ENCODE measurements at places on chromosomes 12 and 14.

GRCh38 chr14:27184427-27184826 is 586.6 kb upstream of the NOVA1 start:
- DNase-seq: peak; percentile 36

DNA sequence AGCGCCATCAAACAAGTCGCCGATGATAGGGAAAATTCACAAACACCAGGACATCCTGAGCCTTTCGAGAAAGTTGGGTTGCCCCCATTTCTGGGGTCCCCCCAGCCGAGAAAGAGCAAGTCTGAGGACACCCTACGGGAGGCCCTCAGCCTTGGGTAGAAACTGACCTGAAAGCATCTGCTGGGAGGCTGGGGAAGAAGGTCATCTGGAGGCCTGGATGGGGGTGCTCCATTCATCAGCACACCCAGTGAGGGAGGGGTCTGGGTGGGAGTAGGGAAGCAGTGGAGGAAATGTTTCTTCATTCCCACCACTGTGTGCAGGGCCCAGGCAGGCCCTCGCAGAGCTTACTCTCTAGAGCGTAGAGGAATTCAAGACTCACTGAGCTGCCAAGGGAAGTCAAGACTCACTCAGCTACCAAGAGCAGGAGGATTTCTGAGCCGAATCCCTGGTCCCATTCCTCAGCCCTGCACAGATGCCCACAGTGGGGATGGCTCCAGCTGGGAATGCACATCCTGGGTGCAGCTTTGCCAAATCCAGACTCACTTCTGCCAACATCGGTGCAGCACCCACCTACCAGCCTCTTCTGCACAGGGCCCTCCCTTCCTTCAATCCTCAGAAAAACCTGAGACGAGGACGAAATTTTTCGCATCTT is 38.1 kb downstream of the DIO3 start:
- DNase-seq: no peak

DNA sequence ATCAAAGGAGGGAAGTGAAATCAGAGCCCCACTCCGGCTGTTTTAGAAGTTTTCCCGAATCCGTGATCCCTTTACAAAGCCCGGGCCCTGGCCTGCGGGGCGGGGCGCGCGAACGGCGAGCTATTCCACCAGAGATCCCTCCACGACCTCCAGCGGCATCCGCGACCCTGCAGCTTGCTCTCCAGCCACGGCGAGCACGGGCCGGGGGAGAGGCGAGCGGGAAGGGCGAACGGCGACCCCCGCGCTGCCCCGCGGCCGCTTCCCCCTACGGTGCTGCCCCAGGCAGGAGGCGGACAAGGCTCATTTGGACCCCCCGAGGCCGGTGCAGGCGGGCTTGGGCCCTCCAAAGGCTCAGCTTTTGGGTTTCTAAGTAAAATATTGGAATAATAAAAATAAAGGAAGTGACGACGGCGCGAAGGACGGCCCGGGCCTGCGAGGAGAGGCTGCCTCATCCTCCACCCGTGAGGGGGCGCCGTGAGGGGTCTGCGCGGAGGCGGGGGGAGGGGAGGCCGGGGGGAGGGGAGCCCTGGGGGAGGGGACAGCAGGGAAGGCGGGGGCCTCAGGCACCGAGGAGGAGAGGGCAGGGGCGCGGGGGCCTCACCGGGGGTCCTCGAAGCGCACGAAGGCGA is 613 bp downstream of the SRSF9 start:
- DNase-seq: peak; percentile 26

- no peak for DNase-seq
Observed at GRCh38 chr12:96335270-96335669, 65.0 kb downstream of the CDK17 start.

DNA sequence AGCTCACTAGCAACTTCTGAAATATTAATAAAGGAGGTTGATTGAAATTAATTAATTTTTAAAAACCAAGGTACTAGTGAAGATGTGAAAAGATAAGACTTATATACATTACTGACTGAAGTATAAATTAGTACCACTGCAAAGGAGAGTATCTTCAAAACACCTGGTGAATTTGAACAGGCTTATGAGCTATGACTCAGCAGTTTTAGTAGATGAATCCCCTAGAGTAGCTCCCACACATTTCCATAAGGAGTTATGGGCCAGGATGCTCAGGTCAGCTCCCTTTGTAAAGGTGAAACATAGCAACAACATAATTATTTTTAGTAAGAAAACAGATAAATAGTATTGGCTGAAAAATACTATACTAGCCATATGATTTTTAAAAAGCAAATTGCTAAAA is 218.6 kb downstream of the SYT1 start:
- peak; percentile 4 for DNase-seq

DNA sequence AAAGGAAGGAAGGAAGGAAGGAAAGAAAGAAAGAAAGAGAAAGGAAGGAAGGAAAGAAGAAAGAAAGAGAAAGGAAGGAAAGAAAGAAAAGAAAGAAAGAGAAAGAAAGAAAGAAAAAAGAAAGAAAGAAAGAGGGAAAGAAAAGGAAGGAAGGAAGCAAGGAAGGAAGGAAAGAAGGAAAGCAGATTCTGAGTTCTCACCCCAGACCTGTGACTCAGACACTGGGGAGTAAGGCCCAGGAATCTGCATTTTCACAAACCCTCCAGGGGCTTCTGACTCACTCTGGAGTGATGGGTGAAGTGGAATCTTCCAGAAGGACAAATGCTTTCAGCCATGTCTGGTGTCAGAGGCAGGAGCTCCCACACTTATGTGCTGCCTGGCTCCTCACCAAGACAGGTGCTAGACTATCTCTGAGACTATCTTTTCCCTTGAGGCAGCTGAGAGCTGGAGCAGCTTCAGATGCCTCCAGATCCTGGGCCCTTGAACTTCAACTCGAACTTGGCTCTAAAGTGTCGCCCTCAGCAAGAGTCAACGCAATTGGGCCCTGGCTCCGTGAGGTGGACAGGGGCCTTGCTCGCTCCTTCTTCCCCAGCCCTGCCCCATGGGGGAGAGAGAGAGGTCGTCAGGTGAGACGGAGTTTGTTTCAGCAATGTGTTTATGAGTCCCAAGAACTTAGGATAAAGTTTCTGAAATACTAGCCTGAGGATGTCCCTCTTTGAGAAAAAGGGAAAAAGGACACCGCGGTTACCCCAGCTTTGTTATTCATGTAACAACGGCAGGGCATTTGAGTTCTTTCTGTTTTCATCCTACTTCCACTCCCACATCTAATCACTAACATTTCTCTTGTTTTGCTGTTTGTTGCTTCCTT is 19.8 kb upstream of the SCARB1 start:
- peak; percentile 41 for DNase-seq

GRCh38 chr14:71688576-71688975 is 243.7 kb upstream of the RGS6 start:
- DNase-seq: no peak

DNA sequence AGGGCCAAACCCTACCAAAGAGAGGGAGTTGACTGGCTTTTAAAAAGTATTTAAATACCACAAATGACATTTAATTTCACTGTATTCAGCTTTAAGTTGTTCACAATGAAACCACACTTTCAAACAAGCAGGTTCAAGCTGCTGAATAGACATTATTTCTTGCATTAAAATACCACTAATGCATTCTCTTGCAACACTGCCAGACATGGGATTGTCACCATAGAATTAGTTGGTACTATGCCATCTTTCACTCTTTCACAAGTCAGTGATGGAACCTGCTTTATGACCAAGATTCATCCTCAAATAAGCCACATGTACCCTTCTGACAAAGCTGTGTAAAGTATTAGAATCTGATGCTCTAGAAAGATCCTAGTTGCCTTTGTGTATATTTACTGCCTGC is 239.4 kb downstream of the PAWR start:
- DNase-seq: no peak

GRCh38 chr14:91004987-91005386 is 55.5 kb downstream of the RPS6KA5 start:
- DNase-seq: no peak

DNA sequence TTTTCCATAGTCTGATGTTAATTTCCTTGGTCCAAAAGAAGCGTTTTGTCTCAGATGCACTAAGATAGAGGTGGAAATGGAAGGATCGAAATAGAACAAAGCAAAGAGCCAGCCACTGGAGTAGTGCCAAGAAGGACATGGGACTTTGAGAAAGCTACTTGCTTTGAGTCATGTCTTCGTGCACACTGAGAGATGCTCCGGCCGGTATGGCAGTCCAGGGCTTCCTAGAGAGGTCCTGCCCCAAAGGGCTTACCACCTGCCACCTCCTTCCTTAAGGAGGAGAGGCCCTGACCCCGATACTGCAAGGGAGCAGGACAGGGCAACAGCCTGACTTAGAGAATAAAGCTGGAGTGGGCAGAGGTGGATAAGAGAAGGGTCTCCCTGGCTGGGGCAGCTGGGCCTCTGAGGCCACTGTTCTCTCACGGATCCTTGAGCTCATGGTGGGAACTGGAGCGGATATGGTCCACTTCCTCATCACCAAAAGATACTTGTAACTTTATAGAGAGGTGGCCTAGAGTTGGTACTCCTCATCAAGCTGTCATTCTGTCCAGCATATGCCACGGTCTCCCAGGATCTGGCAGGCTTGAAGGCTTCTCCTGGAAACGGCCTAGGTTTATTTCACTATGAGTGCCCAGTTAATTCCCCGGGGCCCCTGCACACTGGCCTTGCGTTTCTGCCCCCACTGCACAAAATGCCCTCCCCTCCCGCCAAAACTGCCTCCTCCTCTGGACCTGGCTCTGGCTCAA is 57.4 kb downstream of the FOXN3 start:
- no peak for DNase-seq

- DNase-seq: no peak
Observed at GRCh38 chr14:25034803-25035681, 14.9 kb downstream of the STXBP6 start.

- DNase-seq: no peak
Observed at GRCh38 chr12:69136931-69137613, 102.3 kb upstream of the CPSF6 start.

GRCh38 chr14:64928239-64929013 is 14.1 kb downstream of the GPX2 start:
- no peak for DNase-seq

- peak; percentile 68 for DNase-seq
Observed at GRCh38 chr12:212715-213526, 1.0 kb downstream of the SLC6A12 start.

- DNase-seq: peak; percentile 58
Observed at GRCh38 chr12:13183620-13184019, 12.9 kb upstream of the EMP1 start.

- no peak for DNase-seq
Observed at GRCh38 chr14:101491841-101492240, 69.5 kb upstream of the DIO3 start.

DNA sequence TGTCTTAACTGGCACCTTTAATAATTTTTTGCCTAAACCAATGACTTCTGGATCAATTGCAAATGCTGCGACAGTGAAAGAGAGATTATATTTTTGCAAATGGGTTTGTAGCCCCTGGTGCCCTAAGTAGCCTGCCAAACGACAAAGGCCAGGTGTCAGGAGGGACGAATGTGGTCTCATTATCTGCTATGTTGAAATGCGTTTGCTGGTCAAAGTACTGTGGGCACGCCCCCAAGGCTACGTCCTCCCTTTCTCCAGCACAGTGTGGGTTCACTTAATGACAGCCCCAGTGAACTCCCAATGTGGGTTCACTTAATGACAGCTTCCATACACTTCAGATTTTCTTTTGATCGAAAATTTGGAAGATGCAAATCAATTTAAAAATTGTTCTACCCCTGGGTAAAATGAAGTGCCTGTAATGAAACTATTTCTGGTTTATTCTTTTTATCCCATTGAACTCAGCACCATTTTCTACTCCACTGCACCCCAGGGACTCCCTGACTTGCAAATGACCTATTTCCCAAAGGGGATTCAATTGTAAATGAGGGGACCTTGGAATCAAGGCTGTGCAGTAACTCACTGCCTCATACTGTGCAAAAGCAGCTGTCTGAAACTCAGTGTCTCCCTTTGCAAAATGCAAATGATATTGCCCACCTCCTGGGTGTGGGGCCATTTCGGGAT is 1.4 kb downstream of the SERPINA11 start:
- DNase-seq: no peak

DNA sequence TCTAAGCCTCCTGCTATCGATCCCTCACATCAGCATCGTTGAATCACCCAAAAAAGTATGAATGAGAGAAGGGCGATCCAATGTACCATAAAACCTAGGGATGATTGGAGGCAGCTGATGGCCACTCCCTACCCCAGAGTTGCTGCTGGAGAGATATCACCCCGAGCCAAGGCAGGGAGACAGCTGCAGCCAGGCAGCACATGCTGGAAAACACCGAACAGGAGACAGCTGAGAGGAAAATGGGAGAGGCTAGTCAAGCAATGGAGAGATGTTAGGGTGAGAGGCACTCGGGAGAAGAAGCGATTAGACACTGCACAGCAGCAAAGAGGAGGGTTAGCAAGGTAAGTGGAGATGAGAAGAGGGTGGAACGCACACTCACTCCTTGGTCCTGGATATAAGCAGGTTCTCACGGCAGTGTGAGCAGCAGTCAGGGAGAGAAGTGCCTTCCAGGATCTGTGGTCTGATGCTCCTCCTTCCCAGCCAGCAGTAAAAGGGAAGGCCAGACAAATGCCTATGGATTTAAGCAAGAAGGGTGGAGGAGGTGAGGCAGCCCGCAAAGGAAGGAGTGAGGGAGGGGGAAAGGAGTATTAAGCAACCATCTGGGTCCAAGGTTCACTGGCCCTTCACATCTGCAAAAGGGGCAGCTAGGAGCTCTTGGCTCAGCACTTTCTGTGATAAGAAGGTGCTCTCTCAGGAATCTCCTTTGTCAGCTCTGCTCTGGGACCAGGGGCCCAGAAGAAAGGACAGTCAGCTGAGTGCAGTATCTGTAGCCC is at the start of gene SLC7A7:
Gene SLC7A7, minus strand, starts transcription at position 495 of the 773 bp plus-strand sequence. CDS start 2,037 bp downstream, outside the sequence.
- DNase-seq: peak; percentile 71

- DNase-seq: peak; percentile 18
Observed at GRCh38 chr14:32419429-32419828, 90.3 kb downstream of the AKAP6 start.

- DNase-seq: no peak
Observed at GRCh38 chr12:16789204-16789790, 183.3 kb upstream of the LMO3 start.

GRCh38 chr12:25056011-25056410 is 107.1 kb upstream of the BCAT1 start:
- no peak for DNase-seq

DNA sequence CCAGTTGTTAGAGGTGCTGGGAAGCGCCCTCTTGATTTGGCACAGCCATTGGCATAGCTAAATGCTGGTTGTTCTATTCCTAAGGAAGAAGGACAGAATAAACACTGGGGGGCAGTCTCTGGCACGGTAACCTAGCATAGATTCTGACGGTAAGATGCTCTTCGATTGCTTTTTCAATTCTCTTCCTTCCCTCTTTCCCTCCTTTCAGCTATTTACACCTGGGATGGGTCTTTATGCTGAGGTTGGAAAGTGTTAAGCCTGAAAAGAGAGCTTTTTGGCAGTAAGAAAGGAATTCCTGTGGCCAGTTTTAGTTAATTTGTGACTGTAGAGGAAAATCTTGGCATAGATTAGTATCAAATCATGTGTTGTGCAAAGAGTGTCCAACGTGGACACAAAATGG is 162.8 kb downstream of the SNAPC1 start:
- DNase-seq: peak; percentile 80

DNA sequence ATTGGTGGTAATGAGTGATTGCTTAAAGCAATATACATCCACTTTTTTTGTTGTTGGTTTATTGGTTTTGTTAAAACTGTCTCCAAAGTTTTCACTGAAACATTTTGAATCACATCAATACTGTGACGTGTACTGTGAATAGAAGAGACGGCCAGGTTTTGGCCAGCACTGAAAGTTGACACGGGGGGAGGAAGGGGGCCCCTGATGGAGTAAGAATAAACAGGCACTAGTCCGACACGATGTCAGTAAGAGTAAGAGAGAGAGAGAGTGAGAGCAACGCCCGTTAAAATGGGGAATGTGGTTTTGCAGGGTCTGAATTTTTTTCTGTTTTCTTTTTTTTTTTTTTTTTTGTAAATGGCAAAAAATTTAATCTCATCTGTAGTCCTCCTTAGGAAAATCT is 14.7 kb downstream of the PEBP1 start:
- no peak for DNase-seq

- DNase-seq: peak; percentile 37
Observed at GRCh38 chr14:105537580-105538474, 11.4 kb downstream of the TMEM121 start.

All from kidney tubule cell (primary cell).